Osteoblast (primary cell): ENCODE measurements at places on chromosomes 13 and 19.

DNA sequence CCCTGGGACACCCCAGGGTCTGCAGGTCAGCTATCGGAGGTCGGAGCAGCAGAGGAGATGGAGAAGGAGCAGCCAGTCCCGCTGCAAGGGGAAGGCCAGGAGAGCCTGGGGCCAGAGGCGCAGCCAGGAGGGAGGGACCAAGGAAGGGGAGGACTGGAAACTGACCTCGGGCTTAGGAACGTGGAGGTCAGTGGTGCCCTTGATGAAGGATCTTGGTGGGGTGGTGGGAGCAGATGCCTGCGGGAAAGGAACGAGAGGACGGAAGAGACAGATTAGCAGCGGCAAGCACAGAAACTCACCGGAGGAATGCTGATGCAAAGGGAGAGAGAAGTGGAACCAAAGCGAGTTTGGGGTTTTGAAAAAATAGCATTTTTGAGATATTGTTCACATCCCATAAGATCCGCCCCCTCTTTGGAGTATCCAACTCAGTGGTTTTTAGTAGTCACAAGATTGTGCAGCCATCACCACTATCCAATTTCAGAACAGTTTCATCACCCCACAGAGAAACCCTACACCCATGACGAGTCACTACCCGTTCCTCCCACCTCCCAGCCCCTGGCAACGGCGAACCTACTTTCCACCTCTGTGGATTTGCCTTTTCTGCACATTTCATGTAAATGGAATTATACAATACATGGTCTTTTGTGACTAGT lies 22.1 kb downstream of the PLEKHF1 start:
- DNase-seq, result peak; percentile 94

- DNase-seq, result no peak
Measured at GRCh38 chr19:15010501-15011300, 31.0 kb upstream of the SLC1A6 start.

- DNase-seq, result no peak
Measured at GRCh38 chr13:102901056-102901455, 55.2 kb downstream of the ERCC5 start.

DNA sequence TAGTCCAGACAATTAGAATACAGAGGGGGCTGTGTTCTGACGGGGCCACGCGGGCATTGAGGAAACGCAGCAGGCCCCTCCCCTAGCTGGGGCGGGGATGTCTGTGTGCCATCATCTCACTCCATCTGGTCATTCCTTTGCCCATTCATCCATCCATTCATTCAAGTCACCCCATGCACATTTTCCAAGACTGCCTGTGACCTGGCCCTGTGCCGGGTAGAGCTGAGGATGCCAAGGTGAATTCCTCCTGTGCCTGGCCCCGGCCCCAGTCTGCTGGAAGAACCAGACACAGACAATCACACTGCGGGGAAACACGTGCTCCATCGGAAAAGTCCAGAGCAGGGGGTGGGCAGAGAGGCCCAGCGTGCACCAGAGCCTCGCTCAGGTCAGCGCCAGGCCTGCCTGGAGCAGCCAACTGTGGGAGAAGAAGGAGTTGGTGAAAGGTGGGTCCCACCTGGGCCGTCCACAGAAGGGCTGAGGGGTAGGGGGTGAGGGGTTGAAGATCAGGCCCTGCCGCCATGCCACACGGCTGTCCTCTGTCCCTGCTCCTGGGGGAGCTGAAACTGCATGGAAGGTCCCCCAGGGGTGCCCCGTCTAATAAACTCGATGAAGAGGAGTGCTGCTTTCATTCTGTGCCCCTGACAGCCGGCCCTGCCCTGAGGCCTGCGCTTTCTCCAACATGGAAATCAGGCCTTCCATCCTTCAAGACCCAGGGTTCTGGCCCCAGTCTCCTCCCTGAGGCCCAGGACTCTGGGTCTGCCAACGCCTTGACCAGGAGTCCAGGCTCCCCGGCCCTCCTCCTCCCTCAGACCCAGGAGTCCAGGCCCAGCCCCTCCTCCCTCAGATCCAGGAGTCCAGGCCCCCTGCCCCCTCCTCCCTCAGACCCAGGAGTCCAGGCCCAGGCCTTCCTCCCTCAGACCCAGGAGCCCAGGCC lies 1.6 kb upstream of the CACNG6 start:
- DNase-seq, result peak; percentile 90

GRCh38 chr19:1858412-1859081 lies 4.8 kb downstream of the KLF16 start:
- no peak for DNase-seq
